HFF-Myc (cell line): ENCODE measurements at places on chromosomes 3 and 15.
A peak's percentile ranks its signal among the peaks of the same experiment; 100 is the strongest.

GRCh38 chr3:50202353-50203112 lies 2.5 kb upstream of the SLC38A3 start:
- DNase-seq, result no peak

GRCh38 chr3:105504440-105504951 lies 137.8 kb downstream of the ALCAM start:
- DNase-seq, result no peak

GRCh38 chr3:129560911-129561594 lies 18.1 kb downstream of the H1-8 start:
- DNase-seq, result no peak

DNA sequence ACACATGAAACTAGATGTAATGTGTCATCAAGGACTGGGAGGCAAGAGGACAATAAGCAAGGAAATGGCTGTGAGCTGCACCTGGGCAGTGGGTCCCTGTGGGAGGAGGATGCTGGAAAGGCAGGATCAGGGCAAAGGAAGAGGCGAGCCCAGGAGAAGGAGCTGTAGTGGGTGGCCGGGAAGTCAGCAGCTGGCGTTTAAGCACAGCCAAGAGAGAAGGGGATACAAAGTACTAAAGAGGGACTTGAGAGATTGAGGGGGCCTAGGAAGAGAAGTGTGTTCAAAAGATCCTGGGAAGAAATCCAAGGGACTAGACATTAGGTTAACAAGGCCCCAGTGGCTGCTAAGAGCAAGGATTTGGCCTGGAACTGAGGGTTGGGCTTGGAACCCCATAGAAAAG lies 188.5 kb upstream of the SLC24A5 start:
- no peak for DNase-seq

GRCh38 chr15:29056839-29057450 lies 171.2 kb downstream of the APBA2 start:
- no peak for DNase-seq

GRCh38 chr15:57432141-57432741 lies 55.9 kb downstream of the CGNL1 start:
- no peak for DNase-seq

- DNase-seq, result no peak
Measured at GRCh38 chr15:25987638-25988037, 124.5 kb upstream of the ATP10A start.

GRCh38 chr3:95184038-95184437 lies 1121.2 kb downstream of the NSUN3 start:
- DNase-seq, result no peak

DNA sequence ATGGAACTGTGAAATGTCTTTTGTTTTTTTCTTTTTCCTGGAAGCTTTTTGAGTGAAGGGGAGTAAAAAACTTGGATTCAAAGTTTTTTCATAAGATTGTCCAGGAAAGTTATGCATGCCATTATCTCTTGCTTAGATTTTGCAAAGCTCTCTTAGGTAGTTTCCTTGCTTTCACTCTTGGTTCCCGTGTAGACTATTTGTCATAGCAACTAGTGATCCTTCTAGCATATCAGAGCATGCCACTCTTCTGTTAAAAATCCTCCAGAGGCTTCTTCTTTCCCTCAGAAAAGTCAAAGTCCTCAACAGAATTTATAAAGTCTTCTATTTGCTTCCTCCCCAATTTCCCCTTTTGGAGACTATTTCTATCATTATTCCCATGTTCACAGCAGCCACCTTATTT lies 21.1 kb downstream of the GTF2E1 start:
- no peak for DNase-seq

- no peak for DNase-seq
Measured at GRCh38 chr15:72698938-72699337, 12.9 kb downstream of the BBS4 start.

GRCh38 chr3:72338082-72338941 lies 509.9 kb downstream of the SHQ1 start:
- DNase-seq, result no peak

- DNase-seq, result peak; percentile 65
Measured at GRCh38 chr15:62099094-62099601, 32.4 kb downstream of the C2CD4A start.

DNA sequence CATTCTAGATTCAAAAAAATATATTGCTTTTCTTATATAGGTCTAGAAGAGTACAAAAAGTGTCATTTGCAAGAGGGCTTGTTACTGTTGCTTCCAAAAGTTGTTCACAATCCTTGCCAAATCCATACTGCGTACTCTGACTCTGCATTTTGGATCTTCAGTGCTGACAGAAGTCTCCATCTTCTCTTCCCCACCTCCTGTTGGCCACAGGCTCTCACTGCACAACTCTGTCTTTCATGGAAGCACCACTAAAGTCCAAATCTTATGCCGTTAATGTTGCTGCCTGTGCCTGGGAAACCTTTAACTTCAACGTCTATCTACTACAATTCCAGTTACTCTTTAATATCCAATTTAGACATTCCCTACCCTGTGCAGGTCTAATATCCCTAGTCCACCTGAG lies 419.9 kb downstream of the NR2F2 start:
- no peak for DNase-seq

- peak; percentile 12 for DNase-seq
Measured at GRCh38 chr15:23642413-23643044, 5.1 kb downstream of the MAGEL2 start.

DNA sequence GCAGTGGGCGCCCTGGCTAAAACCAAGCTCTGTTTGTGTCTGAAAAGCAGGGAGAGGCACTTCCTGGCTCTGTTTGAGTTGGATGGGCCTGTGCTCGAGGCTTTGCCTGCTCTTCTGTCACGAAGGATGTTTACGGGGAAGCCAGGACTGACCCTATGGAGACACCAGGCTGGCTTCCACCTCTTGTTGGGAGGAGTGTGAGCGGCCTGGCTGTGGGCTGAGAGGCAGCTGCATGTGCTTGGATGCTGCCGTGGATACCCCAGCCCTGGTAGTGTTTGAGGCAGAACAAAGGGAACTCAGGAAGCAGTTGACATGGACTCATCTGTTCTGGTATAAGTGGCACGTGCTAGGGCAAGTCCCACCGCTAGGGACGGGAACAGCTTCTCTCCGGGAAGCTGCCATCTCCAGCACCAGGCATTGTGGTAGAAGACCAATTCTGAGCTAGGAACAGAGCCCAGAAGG lies 17.6 kb upstream of the SLC41A3 start:
- no peak for DNase-seq

- no peak for DNase-seq
Measured at GRCh38 chr15:101192081-101192480, 59.8 kb downstream of the CHSY1 start.

DNA sequence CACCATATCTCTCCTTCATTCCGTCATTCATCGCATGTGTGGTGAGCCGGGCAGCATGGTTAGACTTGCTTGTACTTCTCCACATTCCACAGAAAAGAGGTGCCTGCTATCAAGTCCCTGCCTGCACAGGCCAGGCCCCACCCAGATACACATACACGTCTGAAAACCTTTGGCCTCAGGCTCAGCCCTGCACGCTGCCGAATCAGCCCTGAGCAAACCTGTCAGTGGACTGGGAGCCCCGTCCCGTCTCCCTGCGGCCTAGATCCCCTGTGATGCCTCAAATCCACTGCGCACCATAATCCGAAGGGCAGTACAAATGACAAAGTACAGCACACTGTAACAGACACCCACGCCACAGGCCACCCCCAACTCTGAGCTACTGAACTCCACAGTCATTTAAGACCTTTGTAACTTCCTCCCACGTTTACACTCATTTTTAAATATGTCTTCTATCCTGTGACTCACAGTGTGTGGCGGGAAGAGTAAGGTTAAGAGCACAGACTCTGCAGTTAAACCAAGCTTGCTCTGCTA lies 67.1 kb downstream of the MB21D2 start:
- peak; percentile 25 for DNase-seq

DNA sequence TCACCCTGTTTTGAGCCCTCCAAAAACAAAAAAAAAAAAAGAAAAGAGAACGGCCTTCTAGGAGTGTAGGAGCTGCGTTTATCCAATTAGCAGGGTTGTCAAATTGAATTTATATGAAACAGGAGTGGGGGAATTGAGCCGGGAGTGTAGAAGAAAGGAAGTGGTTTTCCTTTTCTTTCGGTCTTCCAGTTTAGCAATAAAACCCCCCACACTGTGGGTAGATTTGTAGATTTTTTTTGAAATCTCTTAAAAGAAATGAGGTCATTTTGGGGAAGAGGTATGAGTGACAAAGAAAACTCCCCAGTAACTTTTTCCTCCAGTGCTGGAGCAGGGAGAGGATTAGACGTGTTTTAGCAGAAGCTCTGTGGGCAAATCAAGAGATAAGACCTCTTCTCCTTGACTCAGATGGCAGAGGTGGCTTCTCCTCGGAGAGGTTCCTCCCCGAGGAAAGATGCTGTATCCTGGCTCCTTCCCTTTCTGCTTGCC lies 30.8 kb downstream of the BOC start:
- peak; percentile 36 for DNase-seq

GRCh38 chr15:83794209-83794608 lies 140.3 kb downstream of the ADAMTSL3 start:
- DNase-seq, result no peak

DNA sequence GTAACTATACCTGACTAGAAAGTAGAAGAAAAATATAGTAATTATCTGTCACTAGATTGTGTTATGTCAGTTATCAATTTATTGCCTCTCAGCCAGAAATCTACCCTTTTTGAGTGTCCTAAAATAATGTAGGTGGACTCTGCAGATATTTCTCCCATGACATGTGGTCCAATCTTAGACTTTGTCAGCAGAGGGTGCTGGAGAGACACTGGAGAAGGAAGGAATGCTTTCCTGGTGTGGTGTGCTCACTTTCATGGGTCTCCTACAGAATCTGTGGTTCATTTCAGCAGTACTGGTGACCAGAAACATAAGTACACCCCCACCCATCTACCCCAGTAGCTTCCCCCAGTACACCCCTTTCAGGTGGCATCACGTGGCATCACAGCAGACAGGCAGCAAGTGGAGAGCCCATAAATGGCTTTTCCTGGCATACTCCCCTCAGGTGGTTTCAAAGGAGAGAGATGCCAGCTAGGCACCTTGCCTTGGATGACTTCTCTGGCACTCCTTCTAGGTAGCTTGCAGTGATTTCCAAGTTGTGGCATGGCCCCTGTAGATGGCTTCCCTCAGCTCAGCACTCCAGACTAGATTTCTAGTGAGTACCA lies 114.7 kb downstream of the GADL1 start:
- peak; percentile 32 for DNase-seq

DNA sequence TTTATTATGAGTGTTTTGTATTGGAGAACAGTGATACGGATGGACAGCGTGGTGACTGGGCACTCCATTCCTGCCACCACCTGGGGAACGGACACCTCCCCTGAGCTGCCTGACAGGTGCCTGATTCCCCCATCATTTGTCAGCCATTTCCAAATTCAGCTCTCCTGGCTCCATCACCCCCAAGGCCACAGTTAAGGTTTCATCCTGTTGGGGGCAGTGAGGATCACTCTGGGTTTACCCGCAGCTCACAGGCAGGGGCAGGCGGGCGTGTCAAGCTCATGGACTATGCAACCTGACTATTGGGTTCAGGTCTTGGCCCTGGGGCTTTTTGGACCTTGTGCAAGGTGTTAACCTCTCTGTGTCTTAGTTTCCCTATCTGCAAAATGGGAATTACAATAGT lies 76.3 kb downstream of the RAB11A start:
- no peak for DNase-seq

DNA sequence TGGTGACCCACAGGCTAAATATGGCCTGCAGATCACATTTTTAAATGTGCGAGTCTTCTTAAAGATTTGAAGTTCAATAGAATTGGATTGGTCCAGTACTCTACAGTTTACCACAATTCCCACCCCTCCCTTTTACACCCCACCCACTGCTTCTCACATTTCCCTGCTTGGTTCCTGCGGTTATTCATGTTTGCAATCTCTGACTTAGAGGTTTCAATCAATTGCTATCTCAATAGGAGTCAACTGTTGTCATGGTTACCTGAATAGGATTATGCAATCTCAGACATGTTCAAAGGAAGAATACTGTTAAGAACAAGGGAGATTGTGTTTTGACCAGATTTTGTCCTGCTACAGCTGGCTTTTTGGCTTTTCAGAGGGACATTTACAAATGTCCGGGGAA lies 4.9 kb upstream of the C3orf49 start:
- no peak for DNase-seq

DNA sequence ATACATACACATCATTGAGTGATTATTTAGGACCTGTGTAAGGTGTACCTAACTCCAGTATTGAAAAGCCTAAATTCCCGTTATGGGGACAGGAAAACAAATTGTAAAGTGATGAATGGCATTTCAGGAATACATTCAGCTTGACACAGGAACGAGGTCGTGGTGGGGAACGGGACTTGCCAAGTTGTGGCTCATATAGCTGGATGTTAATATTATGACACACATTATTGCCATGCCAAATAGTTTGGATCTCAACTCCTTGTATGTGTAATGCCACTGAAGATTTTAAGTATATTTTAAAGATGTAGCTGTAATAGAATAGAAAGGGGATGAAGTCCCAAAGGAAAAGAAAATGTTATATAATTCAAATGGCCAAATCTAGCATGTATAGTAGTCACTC lies 227.2 kb upstream of the GOLIM4 start:
- no peak for DNase-seq

GRCh38 chr3:72105306-72105705 lies 320.4 kb upstream of the PROK2 start:
- DNase-seq, result no peak

DNA sequence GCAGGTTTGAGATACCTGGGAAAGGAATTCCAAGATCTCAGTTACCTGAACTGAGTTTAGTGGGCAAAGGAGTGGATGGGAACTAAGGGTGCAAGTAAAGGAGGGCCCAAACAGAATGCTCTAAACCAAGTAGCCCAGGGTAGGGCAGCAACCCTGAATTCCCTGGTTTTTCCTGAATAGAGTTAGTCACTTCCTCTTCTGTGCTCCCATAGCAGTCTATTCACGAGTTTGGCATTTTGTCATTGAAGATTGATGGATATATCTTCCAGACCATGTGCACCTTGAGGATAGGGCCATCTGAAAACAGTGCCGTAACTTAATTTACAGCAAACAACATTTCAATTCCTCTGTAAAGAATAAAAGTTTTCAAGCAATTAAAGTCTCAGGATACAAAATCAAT lies 18.5 kb upstream of the PTX3 start:
- no peak for DNase-seq
